ENCODE measurements at places on chromosomes 2 and 18.

- no peak for DNase-seq
Observed at GRCh38 chr2:10617241-10617640, 72.5 kb downstream of the NOL10 start.

GRCh38 chr18:10197097-10197496 lies 257.3 kb upstream of the APCDD1 start:
- DNase-seq = no peak

- no peak for DNase-seq
Observed at GRCh38 chr2:151789055-151789834, 39.0 kb downstream of the ARL5A start.

DNA sequence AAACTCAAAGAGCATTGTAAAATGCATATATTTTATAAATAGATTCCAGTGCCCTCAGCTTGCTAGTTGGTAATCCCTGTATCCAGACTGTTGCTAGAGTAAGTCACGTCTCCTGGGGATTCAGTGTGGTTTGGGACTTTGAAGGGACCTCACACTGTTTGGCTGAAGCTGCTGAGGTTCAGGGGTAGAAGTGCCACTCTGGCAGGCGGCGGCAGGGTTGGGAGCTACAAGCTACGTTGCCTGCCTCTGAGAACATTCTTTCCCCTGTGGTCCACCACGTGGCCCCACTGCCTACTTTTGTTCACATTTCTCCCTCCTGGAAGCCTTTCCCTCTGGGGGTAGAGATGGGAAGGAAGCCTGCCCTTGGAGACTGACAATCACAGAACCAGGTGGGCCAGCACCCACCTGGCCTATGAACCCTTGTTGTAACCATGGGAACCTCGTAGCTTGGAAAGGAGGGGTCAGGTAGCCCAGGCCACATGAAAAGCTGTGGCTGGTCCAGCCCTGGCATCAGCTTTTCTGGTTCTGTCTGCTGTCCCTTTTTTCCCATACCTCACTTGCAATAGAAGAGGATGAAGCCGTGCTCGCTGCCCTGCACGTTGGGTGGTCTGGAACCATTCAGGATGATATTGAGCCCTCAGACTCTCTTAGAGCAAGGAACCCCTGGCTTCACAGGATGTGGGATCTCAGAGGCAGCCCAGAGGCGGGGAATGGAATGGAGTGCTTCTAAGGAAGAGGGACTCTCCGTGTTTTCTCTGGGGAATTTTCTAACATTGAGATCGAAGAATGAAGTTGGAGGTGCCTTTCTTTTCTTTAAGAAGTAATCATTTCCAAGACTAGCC lies 2.9 kb downstream of the RNF144A start:
- DNase-seq = no peak

DNA sequence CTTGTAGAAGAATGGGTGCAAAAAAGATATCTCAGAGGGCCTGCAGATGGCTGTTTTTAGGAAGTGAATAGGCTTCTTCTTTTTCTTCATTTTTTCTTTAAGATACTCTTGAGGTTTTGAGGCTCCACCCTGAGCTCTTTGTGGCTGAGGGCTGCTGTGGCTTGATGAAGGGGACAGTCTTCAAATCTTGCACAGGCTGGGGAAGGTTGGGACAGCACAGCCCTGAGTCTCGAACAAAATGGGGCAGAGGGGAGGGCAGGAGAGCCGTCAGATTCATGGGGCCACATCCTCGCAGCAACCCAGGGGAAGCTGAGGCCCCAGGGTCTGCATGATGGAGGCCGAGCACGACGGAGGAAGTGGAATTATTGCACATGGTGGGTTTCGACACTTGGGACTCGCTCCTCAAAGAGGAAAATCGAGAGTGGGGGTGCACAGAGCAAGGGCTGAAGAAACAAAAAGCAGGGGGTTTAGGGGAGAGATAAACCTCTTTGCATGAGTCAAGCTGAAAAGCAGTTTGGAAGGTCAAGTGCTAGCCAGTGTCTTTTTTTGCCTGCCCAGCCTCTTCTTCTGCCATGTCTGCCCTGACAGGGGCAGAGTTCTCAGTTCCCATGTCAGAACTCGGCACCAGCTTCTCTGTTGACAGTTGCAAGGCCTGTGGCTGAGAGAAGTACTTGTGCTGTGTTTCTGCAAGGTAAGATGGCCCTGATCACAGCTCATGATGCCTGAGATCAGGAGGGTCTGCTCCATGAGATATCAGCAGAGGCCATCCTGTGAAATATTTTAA lies 19.5 kb downstream of the INPP4A start:
- DNase-seq = no peak

DNA sequence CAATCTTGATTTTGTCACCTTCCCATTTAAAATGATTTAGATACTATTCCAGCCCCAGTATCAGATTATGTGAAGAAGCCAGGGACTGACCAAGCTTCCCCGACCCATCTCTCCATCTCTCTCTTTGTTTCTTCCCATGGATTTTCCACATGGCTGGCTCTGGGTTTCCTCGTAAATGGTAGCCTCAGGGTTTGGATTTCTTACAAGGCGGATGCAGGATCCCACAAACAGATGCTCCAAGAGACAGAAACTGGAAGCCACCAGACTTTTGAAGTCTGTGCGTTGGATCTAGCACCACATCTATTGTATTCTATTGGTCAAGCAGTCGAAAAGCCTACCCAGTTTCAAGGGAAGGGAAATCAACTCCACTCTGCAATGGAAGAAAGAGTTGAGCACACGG lies 46.0 kb upstream of the SPHKAP start:
- no peak for DNase-seq

DNA sequence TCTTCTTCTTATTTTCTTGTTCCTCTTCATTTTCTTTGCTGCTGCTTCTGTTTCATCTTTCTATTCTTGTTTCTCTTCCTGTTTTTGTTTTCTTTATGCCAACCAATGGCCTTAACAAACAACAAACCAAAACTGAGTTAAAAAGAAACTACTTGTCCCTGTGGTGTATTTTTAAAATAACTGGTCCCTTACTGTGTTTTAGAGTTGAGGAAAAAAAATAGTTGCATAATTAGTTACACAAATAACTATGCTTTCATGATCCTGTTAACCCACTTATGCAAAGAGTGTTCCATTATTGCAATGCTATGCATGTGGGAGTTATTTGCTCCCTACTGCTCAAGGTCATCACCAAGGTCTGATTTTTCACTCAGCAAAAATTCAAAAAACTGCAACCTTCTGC lies 39.5 kb upstream of the IMP4 start:
- DNase-seq = no peak

DNA sequence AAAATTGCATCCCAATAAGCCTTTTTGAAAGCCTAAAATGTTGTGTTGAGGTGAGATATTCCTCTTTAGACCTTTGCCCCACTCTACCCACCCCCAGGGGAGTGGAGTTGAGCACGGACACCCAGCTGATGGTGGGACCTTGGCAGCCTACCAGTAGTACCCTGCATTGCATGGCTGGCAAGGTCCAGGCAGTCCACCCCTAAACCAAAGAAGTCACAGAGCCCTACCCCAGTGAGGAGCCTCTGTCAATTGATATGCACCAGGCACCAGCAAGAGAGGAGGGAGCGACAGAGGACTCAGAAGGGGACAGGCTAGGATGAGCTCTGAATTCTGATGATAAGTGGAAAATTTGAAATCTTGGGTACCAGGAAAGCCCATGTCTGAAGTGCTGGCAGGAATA lies 38.6 kb downstream of the MARCO start:
- DNase-seq = no peak

- no peak for DNase-seq
Observed at GRCh38 chr2:200616193-200616592, 30.4 kb downstream of the AOX1 start.

Measured in cortex of kidney (tissue), 1 donor.